ENCODE measurements at places on chromosomes 3 and 15. TPM values are rescaled to one million over a fixed set of nuclear protein-coding genes. Genes with fewer than 3 reads are reported as not detected.

Gene C3orf49
- not detected for total RNA-seq

Gene PTX3
- 175 TPM for total RNA-seq

Gene ZNF106
- 83.8 TPM for total RNA-seq

- H3K4me1 ChIP-seq = peaks cover 13% of the 10 kb centered on the region
- no peak for DNase-seq
- H3K27ac ChIP-seq = peak overlapping the region; percentile 32
- no peaks in the 10 kb centered on the region for H3K36me3 ChIP-seq
- H3K4me3 ChIP-seq = no peak overlapping the region
- no peaks in the 10 kb centered on the region for H3K27me3 ChIP-seq
These were observed 153.8 kb downstream of the EBLN2 start for GRCh38 chr3:73215281-73215680.

DNA sequence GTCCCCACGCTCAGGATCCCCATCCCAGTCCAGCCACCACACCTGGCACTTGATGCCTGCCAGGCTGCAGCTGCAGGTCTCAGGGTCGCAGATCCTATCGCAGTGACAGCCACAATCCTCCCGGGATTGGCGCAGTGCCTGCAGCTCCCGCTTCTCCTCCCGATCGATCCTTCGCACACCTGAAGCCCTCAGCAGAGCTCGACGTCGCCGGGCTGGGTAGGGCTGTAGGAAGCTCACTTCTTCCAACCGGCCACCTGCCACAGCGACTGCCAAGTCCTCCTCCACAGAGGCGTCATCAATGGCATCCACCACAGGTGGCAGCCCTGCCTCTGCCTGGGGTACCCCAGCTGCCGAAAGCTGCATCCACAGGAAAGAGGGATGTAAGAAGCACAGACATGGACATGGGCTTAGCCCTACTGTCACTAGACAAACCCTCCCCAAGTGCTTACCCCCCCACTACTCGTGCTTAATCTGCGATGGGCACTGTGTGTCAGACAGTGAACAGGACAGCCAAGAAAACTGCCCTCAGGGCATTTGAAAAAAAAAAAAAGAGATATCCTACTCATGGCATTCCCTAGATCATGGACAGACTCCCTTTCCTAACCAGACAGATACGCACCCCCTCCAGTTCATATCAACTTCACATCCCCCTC lies 9.2 kb downstream of the CSRNP1 start:
- no peaks in the 10 kb centered on the region for H3K27me3 ChIP-seq
- no peak for DNase-seq
- no peak overlapping the region for H3K27ac ChIP-seq
- H3K4me1 ChIP-seq = peaks cover 75% of the 10 kb centered on the region
- H3K4me3 ChIP-seq = no peak overlapping the region
- H3K36me3 ChIP-seq = peaks cover 57% of the 10 kb centered on the region

GRCh38 chr3:11671648-11672100 lies 28.0 kb upstream of the VGLL4 start:
- H3K4me1 ChIP-seq = peaks cover 49% of the 10 kb centered on the region
- no peaks in the 10 kb centered on the region for H3K27me3 ChIP-seq
- peak overlapping the region; percentile 44 for H3K27ac ChIP-seq

- H3K4me3 ChIP-seq = no peak overlapping the region
- no peaks in the 10 kb centered on the region for H3K27me3 ChIP-seq
- no peaks in the 10 kb centered on the region for H3K36me3 ChIP-seq
- H3K27ac ChIP-seq = peak overlapping the region; percentile 64
These were observed 60.0 kb upstream of the IL12A start for GRCh38 chr3:159928666-159929065.

GRCh38 chr3:115624029-115624741 lies 875 bp downstream of the GAP43 start:
- DNase-seq = no peak
- H3K4me3 ChIP-seq = peak overlapping the region; percentile 66
- H3K36me3 ChIP-seq = no peaks in the 10 kb centered on the region
- H3K4me1 ChIP-seq = peaks cover 15% of the 10 kb centered on the region
- no peak overlapping the region for H3K27ac ChIP-seq

- no peaks in the 10 kb centered on the region for H3K27me3 ChIP-seq
- no peak overlapping the region for H3K4me3 ChIP-seq
- H3K27ac ChIP-seq = no peak overlapping the region
- no peaks in the 10 kb centered on the region for H3K36me3 ChIP-seq
These were observed 738.8 kb upstream of the SGO1 start for GRCh38 chr3:20924646-20925385.

GRCh38 chr15:23516866-23517265 lies 48.6 kb upstream of the MKRN3 start:
- H3K4me3 ChIP-seq = no peak overlapping the region
- no peaks in the 10 kb centered on the region for H3K27me3 ChIP-seq
- H3K27ac ChIP-seq = no peak overlapping the region
- no peak for DNase-seq
- H3K36me3 ChIP-seq = no peaks in the 10 kb centered on the region

DNA sequence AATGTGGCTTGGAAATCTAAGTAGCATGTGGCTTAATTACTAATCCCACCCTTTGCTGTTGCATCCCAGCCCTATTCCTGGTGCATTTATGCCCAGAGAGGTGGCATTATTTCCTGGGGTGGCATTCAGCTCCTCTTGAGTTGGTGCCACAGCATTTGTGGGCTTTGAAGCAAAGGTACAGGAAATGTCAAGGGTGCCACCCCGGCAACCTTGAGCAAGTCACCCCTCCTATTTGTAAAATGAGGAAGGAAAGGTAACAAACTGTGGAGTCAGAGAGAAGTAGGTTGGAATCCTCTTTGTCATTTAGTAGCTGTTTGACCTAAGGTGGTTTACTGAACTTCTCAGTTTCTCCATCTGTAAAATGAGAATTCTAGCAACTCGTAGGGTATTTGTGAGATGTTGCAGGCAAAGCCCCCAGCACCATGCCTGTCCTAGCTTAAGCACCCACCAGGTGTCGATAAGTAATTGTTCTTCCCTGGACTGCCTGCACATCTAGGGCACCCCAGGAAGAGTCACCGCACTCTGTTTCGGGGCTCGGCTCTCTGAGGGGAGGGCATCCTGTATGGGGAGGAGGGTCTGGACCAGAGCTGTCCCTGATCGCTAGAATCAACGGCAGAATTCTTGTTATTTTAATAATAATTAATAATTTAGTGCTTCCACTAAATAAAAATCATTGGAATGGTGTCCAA lies 17.1 kb downstream of the ISG20 start:
- no peak overlapping the region for H3K27ac ChIP-seq
- H3K4me1 ChIP-seq = peaks cover 22% of the 10 kb centered on the region
- H3K27me3 ChIP-seq = no peaks in the 10 kb centered on the region
- H3K4me3 ChIP-seq = no peak overlapping the region

GRCh38 chr3:116030131-116030850 lies 407.0 kb downstream of the GAP43 start:
- DNase-seq = no peak
- no peaks in the 10 kb centered on the region for H3K4me1 ChIP-seq
- no peak overlapping the region for H3K27ac ChIP-seq
- no peak overlapping the region for H3K4me3 ChIP-seq

GRCh38 chr3:191235331-191236314 lies 36.6 kb downstream of the OSTN start:
- no peak overlapping the region for H3K27ac ChIP-seq
- DNase-seq = no peak
- no peaks in the 10 kb centered on the region for H3K36me3 ChIP-seq
- H3K4me1 ChIP-seq = peaks cover 5% of the 10 kb centered on the region

GRCh38 chr3:108672701-108673100 lies 83.2 kb downstream of the DZIP3 start:
- no peak overlapping the region for H3K27ac ChIP-seq
- H3K36me3 ChIP-seq = peaks cover 12% of the 10 kb centered on the region
- no peaks in the 10 kb centered on the region for H3K27me3 ChIP-seq
- no peaks in the 10 kb centered on the region for H3K4me1 ChIP-seq
- no peak overlapping the region for H3K4me3 ChIP-seq
- DNase-seq = no peak
